ENCODE measurements at places on chromosomes 1 and 21.

- no peak for DNase-seq
Observed at GRCh38 chr21:41435706-41436105, 9.7 kb downstream of the MX1 start.

GRCh38 chr1:243230914-243231313, 24.2 kb downstream of the CEP170 start:
- DNase-seq, result no peak

GRCh38 chr1:9782897-9783296, 40.9 kb downstream of the CLSTN1 start:
- no peak for DNase-seq

GRCh38 chr1:15311880-15312279, 64.9 kb downstream of the FHAD1 start:
- DNase-seq, result no peak

GRCh38 chr1:103125219-103125618, 16.9 kb upstream of the COL11A1 start:
- no peak for DNase-seq

Data from CD4-positive, alpha-beta T cell (primary cell).